Large intestine (tissue), 12 donors: ENCODE measurements at places on chromosomes 7 and 10. TPM values are rescaled to one million over a fixed set of nuclear protein-coding genes. Genes with fewer than 3 reads are reported as not detected.

Gene FAM25G
- not detected for polyA plus RNA-seq

Gene ERCC6
- polyA plus RNA-seq = 13.2 TPM

Gene MGAM2
- polyA plus RNA-seq = 53.8 TPM

Gene DNAH11
- polyA plus RNA-seq = 0.40 TPM

Gene MINDY3
- 28.3 TPM for polyA plus RNA-seq

Gene APBB1IP
- 3.3 TPM for polyA plus RNA-seq

Gene KCP
- 1.3 TPM for polyA plus RNA-seq

Gene COL26A1
- polyA plus RNA-seq = 1.0 TPM

Gene PTN
- polyA plus RNA-seq = 98.3 TPM

Gene UNCX
- not detected for polyA plus RNA-seq

Gene BICC1
- 6.2 TPM for polyA plus RNA-seq

Gene SLC26A3
- polyA plus RNA-seq = 176 TPM

Gene AASS
- 29.6 TPM for polyA plus RNA-seq

Gene ELN
- 54.4 TPM for polyA plus RNA-seq

DNA sequence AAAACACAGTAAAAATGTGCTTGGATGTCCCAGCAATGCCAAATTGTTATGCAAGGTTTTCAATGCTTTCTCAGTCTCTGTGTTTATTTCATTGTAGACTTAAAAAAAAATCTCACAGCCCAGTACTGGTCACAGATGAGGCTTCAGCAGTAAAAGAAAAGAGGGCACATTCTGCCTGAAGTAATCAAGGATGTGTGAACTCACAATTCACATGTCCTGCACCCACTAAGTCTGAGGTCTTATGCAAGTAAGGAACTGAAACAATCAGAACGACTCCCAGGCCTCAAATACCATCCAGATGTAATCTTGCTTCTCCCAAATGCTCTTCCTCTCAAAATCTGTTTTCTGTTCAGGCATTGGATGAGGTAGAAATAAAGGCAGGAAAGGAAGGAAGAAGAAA lies 33.7 kb downstream of the ADRB1 start:
- no peak for DNase-seq

- no peak for DNase-seq
These were observed 108.3 kb upstream of the HDAC9 start for GRCh38 chr7:18387191-18387735.

- DNase-seq = no peak
These were observed 23.2 kb upstream of the HIBADH start for GRCh38 chr7:27685893-27686292.

DNA sequence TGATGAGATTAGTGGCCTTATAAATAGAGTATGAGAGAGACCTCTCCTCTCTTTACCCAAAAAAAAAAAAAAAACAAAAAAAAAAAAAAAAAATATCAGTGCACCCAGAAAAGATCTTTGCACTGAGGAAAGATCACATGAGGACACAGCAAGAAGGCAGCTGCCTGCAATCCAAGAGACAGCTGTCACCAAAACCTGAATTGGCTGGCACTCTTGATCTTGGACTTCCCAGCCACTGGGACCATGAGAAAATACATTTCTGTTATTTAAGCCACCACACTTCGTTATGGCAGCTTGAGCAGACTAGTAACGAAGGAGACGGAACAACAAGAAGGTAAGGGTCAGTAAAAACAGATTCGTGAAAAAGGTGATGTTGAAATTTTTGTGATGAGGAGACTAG lies 47.0 kb downstream of the TMEM106B start:
- no peak for DNase-seq

- no peak for DNase-seq
These were observed 191.9 kb downstream of the SFMBT2 start for GRCh38 chr10:7218968-7219367.

GRCh38 chr7:139990142-139990535 lies 72.6 kb downstream of the PARP12 start:
- no peak for DNase-seq

GRCh38 chr10:24759672-24760071 lies 36.0 kb upstream of the ARHGAP21 start:
- DNase-seq = no peak

DNA sequence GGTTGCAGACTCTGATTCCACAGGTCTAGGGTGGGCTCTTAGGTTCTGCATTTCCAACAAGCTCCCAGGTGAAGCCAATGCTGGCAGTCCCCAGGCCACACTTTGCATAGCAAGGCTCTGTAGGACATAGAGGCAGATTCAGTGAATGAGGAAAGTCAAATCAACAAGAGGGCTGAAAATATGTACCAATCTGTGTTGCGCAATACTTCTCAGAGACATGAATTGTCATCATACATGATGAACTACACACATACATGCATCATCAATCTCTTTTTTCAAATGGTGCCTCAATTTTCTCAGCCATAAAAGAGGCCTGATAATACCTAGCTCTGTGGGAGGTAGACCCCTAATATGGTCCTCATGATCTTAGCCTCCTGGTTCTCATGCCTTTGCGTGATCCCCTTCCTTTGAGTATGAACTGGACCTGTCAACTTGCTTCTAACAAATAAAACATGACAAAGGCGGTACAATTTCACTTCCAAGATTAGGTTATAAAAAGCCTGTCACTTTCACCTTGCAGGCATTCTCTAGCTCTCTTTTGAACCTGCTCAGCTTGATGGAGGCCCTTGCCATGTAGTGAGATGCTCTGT lies 49.0 kb downstream of the PIK3CG start:
- DNase-seq = no peak

DNA sequence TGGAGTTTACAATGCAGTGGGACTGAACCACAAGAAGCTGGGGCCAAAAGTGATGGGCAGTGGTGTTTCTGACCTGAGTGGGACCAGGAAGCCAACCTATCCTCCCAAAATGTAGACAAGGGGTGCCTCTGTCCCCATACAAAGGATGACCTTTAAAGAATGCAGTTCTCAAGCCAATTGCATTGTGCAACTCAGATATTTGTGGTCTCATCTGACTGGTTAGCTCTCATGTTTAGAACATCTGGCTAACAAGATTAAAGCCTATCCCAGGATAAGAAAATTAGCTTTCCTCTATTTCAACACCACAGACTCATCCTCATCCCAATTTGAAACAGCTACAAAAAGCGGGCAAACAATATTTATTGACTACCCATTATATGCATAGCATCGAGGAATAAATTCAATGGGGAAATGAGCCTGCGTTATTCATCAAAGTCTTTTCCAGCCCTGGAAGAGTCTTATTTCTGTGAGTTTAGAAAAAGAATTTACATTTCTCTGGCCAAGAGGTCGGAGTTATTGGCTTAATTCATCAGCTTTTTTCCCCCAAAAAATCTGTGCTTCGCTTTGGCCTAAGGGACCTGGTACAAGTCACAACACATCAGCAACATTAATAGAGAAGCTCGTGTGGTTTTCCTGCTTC lies 26.7 kb downstream of the ELMO1 start:
- DNase-seq = no peak

DNA sequence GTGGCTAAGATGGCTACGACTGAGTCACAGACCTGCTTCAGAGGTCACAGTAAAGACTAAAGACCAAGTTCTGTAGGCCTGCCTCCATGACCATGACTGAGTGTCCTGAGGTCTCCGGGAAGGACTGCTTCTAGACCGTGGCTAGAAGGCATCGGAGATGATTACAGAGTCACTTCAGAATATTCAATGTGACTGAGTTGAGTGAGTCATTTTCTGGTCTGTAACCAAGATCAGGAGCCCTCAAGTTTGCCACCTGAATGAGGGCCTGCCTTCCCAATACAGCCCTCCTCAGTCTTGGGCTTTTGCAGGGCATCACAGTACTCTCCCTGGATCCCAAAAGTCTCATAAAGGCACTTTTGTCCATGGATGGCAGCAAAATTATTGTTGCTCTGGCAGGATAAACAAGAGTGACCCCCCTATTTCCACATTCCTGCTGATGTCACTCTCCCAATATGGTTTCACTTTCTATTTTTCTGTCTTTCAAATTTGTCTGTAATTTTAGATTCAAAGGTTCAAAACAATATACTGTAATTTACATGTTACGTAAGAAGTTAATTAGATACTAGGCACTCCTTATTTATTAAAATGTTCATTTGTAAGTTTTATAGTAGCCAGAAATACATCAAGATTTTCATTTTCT lies 47.7 kb upstream of the ZNF92 start:
- DNase-seq = no peak

DNA sequence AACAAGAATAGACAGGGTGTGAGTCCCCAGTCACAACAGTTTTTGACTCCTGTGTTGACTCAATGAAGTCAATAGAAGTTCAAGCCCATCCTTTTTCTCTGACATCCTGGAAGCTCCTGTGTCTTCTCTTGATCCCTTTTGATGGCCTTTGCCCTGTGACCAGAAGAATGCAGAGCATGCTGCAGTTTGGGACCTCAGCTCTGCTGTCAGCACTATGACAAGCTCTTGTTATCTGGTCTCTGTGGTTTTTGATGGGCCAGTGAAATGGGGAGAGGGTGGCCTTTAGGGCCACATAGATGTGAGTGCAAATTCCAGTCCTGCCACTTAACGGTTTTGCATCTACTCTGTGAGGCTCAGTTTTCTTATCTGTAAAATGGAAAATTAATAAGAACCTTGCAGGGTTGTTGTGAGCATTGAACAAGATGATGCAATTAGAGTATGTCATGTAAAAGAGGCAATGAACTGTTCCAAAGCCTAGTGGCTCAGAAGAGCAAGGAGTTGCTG lies 102.4 kb upstream of the IKZF1 start:
- DNase-seq = no peak

GRCh38 chr10:78042058-78042751 lies 8.5 kb downstream of the RPS24 start:
- no peak for DNase-seq

GRCh38 chr7:5429253-5429856 lies 5.7 kb upstream of the TNRC18 start:
- DNase-seq = peak; percentile 81
